ENCODE measurements at places on chromosomes 11 and 22.

DNA sequence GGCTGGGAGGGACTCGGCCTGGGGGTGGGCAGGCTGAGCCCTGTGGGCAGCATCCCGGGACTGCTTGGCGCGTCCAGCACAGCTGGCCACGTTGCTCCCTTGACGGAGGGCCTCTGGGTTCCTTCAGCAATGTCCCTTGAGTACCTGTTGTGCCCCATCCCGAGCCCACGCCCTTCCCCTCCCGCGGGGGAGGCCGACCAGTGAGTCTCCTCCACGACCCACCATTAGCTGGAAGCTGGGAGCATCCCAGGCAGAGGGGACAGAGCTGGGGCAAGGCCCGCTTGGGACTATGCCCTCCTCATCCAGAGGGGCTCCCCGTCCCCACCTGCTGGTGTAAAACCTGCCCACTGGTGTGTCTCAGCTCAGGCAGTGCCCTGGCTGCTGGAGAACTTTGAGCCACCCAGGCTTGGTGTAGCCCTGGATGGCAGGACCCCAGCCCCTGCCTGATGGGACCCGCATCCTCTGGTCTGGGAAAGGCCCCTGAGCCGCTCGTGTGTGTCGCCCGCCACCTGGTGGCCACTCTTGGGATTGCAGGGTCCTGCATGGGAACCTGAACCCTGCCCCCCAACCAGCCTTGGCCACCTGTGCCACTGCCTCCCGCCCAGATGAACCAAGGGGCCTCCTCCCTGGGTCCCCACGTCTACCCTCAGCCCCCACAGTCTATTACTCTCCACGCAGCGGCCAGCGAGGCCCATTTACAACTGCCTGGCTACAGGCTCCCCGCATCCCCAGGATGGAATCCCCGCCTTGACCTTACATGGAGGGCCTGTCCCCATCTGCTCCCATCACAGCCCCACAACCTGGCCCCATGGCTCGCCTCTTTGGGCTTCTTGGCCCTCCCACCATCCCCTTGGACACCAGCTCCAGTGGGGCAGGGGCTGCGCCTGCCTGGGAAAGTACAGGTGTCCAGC lies 16.6 kb upstream of the ARHGAP8 start:
- no peak for DNase-seq

- no peak for DNase-seq
Observed at GRCh38 chr11:72750086-72750485, 2.1 kb downstream of the ARAP1 start.

GRCh38 chr22:42116848-42117424 lies 13.7 kb downstream of the CYP2D6 start:
- no peak for DNase-seq

DNA sequence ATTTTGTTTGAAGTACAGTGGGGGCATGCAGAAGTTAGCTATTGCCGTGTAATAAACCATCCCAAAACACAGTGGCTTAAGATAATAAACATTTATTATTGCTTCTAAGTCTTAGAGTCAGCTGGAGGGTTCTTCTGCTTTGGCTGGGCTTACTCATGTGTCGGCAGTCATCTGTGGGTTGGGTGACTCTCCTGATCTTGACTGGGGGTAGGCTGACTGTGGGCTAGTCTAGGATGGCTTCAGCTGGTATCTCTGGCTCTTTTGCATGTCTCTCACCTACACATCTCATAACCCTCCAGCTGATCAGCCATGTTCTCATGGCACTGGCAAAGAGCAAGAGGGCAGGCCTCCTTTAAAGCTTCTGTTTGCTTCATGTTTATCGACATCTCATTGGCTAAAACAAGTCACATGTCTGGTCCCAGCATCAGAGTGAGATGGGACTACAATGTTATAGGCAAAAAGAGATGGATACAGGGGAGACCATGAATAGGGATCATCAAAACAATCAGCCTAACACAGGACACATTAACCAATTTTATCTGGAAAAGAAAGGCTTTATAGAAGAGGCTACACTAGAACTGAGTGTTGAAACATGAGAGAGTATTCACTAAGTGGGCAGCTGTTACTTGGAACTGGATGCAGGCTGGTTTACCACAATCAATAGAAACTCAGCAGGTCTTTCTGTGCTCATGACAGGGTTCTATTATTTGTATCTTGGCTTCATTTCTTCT lies 5.1 kb downstream of the LRRC51 start:
- DNase-seq = no peak

DNA sequence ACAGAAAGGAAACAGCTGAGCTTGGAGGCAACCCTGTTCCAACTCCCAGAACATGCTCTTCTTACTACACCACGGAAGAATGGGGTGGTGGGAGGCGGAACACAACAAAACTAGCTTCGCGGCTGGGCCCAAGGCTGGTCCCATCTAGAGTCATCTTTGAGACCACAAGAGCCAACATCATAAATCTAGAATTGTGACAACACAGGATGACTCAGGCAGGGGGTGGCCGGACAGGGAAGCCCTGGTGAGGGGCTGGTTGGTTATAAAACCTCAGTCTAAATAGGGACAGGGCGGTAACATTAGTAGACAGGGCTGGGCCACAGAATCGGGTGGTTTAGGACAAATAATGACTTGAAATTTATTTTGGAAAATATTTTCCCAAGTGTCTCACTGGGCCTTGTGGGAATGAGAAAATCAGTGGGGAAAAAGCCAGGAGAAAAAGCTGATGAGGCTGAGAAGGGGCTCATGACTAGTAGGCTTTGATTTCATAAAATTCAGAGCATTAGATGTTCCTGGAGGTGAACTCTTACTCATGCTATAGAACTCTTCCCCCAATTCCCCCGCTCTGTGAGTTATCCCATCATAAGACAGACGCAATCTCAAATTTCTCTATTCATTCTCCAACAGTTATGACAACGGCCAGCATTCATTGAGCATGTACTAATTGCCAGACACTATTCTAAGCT lies 151.8 kb upstream of the TIMP3 start:
- DNase-seq = no peak

DNA sequence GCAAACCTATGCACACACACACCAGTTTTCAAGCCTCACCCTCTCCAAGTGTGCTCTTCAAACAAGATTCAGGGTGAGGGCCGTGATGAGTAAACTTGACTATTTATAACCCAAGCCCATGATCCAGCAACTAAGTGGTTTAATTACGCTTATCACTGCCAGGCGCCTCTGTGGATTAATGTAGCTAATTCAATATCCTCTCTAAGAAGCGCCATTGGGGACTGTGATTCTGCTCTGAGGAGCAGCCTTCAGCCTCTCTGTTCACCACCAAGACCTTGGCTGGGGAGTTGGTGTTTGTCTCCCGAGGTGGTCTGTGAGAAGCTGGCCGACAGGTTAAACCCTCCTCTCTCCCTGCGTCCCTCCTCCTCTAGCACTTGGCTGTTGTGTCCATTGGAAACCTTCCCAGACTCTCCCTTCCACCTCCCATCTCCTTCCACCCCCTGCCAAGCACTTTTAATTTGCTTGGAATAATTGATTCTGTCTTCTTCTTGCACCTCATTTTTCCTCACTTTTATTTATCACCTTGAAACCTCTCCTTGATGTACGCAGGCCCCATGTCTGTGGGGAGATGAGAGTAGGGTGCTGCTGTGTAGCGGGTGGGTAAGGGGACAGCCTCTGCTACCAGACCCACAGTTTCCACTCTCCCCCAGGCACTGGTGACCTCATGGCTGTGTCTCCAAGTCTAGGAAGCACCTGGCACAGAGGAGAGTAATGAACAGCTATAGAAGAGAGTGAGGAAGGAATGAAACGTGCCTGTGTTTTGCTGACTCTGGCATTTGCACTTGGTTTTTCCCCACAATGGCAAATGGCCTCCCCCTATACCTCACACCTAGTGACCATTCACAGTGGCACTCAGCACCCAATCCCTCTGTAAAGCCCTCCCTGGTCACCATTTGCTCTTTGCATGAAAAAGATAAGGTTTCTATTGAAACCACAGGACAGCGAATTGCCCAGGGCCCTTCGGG lies 236.6 kb downstream of the GRIK4 start:
- no peak for DNase-seq

GRCh38 chr22:28172892-28173670 lies 254.0 kb upstream of the PITPNB start:
- no peak for DNase-seq

- no peak for DNase-seq
Observed at GRCh38 chr22:19127329-19128008, 3.6 kb upstream of the TSSK2 start.

- no peak for DNase-seq
Observed at GRCh38 chr11:46969379-46969778, 32.8 kb downstream of the CSTPP1 start.

DNA sequence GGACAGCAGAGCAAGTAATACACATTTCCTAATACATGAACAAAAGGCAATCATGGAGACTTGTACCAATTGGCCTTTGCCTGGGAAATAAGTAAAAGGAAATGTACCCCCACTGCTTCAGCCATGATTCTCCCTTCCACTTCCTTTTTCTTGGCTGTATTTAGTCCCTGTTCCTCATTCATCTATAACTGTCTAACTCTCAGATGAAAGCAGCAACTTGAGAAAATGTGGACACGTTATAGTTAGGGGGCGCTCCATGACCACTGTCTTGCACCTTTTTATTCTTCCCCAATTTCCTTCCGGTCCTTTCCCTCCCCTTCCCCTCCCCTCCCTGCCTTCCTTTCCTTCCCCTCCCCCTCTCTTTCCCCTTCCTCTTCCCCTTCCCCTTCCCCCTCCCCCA lies 61.3 kb upstream of the BARX2 start:
- no peak for DNase-seq

DNA sequence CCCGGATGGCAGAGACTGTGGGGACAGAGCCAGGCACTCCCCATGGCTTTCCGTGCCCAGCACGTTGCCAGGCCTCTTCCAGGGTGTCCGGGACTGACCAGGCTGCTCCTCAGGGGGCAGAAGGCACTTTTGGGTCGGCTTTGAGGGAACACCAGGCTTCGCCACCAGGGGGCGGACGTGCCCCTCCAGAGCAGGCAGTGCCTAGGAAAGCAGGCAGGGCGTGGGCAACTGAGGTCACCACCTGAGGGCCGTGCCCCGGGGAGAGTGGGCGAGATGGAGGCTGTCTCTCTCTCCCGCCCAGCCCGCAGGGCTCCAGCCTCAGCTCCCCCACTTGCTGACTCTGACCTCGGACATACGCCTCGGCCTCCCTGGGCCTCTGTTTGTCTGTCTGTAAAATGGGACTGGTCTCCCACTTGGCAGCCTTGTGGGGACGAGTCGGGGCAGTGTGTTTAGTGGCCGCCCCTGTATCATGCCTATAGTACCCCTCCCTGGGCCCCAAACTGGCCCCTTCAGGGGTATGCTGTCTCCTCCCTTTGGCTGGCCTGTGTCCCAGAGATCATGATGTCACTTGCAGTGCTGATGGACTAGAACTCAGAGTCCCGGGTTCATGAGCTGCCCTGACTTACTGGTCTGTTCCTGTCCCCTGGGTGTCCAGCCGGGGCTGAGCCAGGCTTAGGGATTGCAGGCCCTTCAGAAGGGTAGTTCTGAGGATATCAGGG lies 4.4 kb upstream of the PRR5 start:
- DNase-seq = no peak

DNA sequence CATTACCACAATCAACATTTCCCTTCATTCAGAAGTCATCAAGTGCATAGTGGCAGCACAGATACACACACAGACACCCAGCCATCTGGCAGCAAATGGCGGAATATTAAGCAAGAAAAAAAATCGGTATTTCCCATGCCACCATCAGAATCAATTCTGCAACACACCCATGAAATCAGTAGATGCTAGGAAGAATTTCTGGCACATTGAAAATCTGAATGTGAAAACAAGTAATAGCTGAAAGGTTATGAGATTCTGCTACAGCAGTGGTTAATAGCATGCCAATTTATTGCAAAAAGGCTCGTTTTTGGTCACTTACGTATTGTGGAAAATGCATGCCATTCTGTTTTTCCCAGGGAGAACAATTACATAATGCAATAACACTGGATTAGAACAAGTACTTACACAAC lies 91.1 kb downstream of the PICALM start:
- DNase-seq = no peak

DNA sequence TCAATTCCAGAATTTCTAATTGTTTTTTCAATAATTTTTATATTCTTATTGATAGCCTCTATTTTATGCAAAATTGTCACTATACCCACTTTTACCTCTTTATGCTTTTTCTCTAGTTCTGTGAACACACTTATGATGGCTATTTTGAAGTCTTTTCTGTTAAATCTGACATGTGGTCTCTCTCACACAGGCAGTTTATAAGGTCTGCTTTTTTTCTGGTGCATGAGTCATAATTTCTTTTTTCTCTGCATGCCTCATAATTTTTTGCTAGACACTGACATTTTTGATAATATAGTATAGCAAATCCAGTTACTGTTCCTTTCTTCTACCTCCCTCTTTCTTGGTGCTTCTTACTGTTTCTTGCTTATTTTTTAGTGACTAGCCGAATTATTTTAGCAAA lies 36.0 kb downstream of the ZBTB44 start:
- DNase-seq = no peak

- DNase-seq = no peak
Observed at GRCh38 chr11:95996621-95997235, 72.8 kb upstream of the MTMR2 start.

- no peak for DNase-seq
Observed at GRCh38 chr11:5712507-5712906, 22.9 kb downstream of the TRIM22 start.

DNA sequence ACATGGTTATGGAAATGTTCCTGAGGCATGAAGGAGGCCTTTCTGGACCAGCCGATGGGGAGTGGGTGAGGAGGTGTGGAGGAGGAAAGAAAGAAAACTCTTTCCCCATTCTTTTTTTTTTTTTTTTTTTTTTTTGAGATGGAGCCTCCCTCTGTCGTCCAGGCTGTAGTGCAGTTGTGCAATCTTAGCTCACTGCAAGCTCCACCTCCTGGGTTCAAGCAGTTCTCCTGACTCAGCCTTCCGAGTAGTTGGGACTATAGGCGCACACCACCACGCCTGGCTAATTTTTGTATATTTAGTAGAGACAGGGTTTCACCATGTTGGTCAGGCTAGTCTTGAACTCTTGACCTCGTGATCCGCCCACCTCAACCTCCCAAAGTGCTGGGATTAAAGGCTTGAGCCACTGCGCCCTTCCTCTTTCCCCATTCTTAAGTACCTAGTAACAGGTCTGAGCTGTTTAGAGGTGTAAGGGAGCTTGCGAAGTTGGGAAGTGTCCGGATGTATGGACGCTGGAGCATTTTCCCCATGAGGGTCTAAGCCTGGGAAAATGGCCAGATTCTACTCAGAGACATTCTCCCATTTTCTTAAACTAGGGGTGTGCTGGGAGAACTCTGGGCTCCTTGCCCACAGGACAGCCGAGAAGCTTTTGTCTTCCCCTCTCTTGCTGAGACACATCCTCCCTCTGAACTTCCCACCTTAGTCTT lies 135.8 kb downstream of the TEAD1 start:
- no peak for DNase-seq

GRCh38 chr11:90252053-90252452 lies 29.2 kb upstream of the CHORDC1 start:
- DNase-seq = no peak

- no peak for DNase-seq
Observed at GRCh38 chr11:22491555-22492225, 133.9 kb downstream of the FANCF start.

All from kidney epithelial cell (primary cell).